ENCODE measurements at places on chromosomes 16 and 17.
A peak's percentile ranks its signal among the peaks of the same experiment; 100 is the strongest.

- DNase-seq = no peak
Measured at GRCh38 chr17:50021681-50022370, 26.8 kb upstream of the DLX3 start.

GRCh38 chr17:7218166-7218565 lies 1.5 kb downstream of the DLG4 start:
- no peak for DNase-seq

- no peak for DNase-seq
Measured at GRCh38 chr16:88346680-88347505, 35.9 kb upstream of the ZNF469 start.

GRCh38 chr17:17841601-17842025 lies 4.8 kb upstream of the SREBF1 start:
- DNase-seq = no peak

DNA sequence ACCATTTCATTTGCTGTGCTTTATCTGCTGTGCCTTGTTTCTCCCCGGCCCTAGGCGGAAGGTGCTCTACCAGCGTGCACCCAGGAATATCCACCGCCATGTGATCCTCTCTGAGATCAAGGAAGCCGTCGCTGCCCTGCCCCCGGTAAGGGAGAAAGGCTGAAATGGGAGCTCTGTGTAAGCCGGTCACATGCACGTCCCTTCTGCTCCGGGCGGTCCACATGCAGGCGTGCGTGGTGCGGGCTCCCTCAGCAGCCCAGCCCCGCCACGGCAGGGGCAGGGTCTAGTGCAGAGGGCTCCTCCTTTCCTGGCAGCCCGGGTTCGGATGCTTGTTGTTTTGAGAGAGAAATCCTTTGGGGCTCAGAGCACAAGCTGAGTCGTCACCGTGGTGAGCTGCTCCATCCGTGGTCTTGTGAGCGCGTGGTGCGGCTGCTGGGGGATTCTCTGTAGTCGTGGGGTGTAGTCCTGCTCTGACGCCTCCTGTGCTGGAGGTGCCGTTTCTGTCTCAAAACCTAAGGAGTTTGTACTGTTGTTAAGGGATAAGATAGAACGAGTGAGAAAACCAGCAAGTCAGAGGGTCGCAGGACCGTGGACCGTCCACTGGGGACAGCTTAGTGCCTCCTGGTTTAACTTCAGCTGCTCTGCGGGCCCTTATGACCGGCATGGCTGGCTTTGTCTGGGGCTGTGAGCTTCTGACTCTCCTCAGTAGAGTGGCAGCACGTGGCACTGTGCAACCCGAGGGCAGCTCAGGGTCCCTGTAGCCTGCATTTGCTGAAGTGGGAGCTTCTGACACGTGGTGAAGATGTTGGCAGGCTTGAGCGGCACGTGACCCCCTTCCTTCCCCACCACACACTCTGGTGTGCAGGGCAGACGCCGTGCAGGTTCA lies 12.3 kb upstream of the MC1R start:
- no peak for DNase-seq

DNA sequence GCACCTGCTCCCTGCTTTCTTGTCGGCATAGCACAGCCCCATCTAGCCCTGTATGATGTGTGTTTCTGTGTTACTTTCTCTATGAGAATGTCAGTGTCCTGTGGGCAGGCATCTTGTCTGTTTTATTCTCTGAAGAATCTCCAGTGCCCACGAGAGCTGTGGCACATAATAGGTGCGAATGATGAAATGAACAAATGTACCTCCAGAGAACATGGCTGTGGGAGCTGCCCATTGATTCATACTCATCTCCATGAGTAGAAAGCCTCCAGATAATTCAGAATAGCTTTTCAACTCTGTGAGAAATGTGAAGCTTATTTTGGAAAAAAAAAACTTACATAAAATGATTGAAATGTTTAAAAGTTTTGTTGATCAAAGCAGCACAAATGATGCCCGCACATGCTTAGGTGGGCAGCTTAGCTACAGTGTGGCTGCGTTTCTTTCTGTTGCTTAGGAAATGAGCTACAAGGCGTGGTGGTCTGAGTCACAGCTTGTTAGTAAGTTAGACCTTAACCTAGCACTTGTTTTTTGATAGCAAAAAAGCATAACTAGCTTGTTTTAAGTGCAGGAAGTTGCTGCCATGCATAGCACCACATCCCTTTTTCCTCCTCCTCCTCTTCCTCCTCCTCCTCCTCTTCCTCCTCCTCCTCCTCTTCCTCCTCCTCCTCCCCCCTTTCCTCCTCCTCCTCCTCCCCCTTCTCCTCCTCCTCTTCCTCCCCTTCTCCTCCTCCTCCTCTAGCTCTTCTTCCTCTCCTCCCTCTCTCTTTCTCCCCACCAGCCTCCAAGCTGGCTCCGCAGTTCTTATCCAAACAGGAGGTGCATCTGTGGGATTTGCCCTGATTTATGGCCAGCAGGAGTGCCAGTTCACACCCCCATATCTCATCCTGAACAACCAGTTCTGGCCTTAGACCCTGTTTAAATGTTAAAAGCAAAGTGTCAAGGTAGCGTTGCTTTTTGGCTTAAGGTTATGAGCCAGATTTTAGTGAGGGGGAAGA lies 221.5 kb downstream of the IRF8 start:
- no peak for DNase-seq

GRCh38 chr17:46770818-46771560 lies 47.5 kb downstream of the WNT3 start:
- DNase-seq = peak; percentile 31

- DNase-seq = no peak
Measured at GRCh38 chr17:70407506-70407905, 238.2 kb downstream of the KCNJ2 start.

DNA sequence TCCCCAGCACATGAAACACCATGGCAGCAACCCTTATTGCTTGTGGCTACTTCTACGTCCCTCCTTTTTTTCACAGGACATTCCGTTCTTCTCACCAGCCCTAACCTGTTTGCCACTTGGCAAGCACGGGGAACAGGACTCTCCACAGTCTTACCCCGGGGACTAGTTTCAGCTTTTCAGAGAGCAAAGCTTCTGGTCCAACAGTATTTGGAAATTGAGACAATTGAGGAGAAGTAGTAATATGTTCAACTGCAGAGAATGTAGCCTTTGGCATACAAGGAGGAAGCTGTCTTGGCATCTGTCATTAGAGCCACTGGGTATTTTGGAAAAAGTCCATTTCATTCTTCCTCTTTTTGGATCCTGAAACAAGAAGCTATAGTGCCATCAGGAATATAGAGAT lies 65.7 kb downstream of the MAP2K6 start:
- DNase-seq = no peak

GRCh38 chr17:73104450-73104849 lies 12.0 kb upstream of the SLC39A11 start:
- DNase-seq = no peak

- peak; percentile 53 for DNase-seq
Measured at GRCh38 chr17:17897442-17897841, 60.7 kb upstream of the SREBF1 start.

GRCh38 chr17:68684949-68685357 lies 83.8 kb upstream of the FAM20A start:
- no peak for DNase-seq

- DNase-seq = no peak
Measured at GRCh38 chr16:86046667-86047270, 147.8 kb downstream of the IRF8 start.

DNA sequence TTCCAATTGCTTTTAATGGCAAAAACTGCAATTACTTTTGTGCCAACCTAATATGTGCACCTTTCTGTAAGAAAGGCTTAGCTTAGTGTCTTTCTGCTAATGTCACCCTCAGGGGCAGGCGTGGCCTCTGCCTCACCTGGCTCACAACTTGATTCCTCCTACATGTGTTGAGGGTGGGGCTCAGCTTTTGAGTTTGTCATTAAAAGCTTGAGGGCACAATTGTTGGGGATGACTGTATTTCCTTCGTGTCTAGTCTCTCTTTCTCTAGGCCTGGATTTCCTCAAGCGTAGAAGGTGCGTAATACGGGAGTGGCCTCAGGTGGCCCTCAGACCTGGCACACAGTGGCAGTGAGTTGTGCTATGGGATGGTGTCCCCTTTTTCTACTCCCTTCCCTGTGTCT lies 94.4 kb downstream of the CLEC16A start:
- DNase-seq = no peak

GRCh38 chr17:50107790-50108414 lies 12.8 kb downstream of the PDK2 start:
- DNase-seq = no peak

- DNase-seq = no peak
Measured at GRCh38 chr17:65772989-65773388, 211.5 kb upstream of the AXIN2 start.

GRCh38 chr17:7636163-7636562 lies 6.2 kb downstream of the SHBG start:
- DNase-seq = no peak

- DNase-seq = no peak
Measured at GRCh38 chr16:19691161-19691711, 26.8 kb downstream of the KNOP1 start.

GRCh38 chr17:40819528-40820125 lies 2.8 kb downstream of the KRT10 start:
- DNase-seq = no peak

- no peak for DNase-seq
Measured at GRCh38 chr17:78746263-78746948, 35.7 kb downstream of the CYTH1 start.

DNA sequence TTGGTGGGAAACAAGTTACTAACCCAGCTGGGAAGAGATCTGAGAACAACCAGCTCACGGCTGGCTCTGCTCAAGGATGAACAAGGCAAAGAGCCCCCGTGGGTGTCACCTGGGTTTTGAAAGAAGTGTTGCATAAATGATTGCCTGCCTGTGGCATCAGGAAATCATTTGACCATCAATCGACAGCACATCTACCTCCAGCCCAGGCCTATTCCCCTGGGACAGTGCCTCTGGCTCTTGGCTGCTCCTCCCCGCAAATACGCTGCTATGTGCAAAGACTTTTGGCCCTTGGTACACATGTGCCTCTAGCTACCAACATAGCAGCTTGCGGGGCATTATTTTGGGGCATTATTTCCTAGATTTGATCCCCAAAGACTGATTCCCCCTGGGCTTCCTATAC lies 39.4 kb upstream of the SMPD3 start:
- DNase-seq = peak; percentile 33

GRCh38 chr17:8963647-8964258 lies 1.8 kb downstream of the PIK3R5 start:
- DNase-seq = no peak

- DNase-seq = no peak
Measured at GRCh38 chr17:44229090-44229489, 9.6 kb upstream of the UBTF start.

DNA sequence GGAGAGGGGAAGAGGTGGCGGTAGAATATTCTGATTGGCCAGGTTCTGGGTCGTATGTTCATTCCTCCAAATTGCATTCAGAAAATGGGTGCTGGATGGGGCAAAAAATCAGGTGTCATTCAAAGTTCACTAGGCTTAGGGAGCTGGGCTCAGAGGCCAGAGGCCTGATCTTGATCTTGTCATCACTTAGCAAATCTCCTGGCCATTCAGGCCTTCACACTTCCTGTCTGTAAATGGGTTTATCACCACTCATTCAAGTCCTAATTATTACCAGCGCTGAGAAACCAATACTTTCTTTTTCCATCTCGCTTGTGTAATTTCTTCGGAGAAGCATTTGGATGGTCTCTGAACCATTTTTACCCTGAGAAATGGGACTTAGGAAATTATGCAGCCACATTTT lies 50.8 kb downstream of the BMERB1 start:
- DNase-seq = no peak

GRCh38 chr16:57144027-57144426 lies 41.8 kb downstream of the PSME3IP1 start:
- DNase-seq = no peak

DNA sequence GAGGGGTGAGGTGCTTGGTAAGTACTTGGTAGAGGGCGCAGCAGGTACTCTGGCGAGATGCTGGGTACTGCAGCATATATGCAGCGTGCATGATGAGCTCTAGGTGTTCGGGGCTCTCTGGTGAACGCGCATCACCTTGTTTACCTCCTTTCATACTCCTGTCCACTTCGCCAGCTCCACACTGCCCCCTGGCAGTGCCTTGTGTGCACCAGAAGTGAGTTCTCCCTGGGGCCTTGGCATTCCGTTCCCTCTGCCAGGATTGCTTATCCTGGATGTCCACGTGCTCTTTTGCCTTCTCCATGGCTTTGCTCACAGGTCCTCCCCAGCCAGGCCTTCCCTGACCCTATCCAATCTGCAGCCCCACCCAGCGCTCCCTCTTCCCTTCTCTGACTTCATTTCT lies 154.2 kb downstream of the MRM1 start:
- peak; percentile 13 for DNase-seq

DNA sequence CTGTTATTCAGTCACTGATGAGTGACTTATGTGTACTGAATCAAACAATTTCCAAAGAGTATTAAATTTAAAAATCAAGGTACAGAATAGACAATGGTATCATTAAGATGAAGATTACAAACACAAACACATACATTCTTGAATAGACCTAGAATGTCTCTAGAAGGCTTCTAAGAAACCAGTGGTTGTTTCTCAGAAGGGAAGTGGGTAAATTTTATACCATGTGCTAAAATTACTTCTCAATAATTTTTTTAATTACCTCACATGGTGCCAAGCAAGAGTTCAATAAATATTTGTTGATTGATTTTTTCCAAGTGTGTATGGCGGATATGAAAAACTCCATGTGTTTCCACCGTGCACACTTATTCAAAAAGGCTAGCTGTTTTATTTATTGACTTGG lies 6.4 kb downstream of the DYNLRB2 start:
- DNase-seq = no peak

GRCh38 chr16:85438981-85439685 lies 174.0 kb upstream of the GSE1 start:
- DNase-seq = no peak

GRCh38 chr17:64508683-64509082 lies 1.9 kb downstream of the CEP95 start:
- no peak for DNase-seq

- DNase-seq = peak; percentile 19
Measured at GRCh38 chr17:44084131-44084538, 13.6 kb downstream of the G6PC3 start.

DNA sequence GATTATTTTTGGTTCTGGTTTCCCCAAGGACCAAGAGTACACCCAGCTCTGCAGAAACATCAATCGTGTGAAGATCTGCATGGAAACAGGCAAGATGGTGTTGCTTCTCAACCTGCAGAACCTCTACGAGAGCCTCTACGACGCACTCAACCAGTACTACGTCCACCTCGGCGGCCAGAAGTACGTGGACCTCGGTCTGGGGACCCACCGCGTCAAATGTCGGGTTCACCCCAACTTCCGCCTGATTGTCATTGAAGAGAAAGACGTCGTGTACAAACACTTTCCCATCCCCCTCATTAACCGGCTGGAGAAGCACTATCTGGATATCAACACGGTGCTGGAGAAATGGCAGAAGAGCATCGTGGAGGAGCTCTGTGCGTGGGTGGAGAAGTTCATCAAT lies 67.4 kb upstream of the ENDOV start:
- DNase-seq = no peak

- DNase-seq = no peak
Measured at GRCh38 chr17:40857535-40857934, 9.5 kb downstream of the KRT12 start.

All from OCI-LY7 (cell line).